ENCODE measurements at places on chromosomes 16 and 17. TPM values are rescaled to one million over a fixed set of nuclear protein-coding genes. Genes with fewer than 3 reads are reported as not detected.

The SMIM5 gene
- 3.6 TPM for total RNA-seq

The CTRB1 gene
- total RNA-seq, result not detected

The SCGB1C2 gene
- total RNA-seq, result not detected

The TBC1D26 gene
- total RNA-seq, result 0.10 TPM

The KRT28 gene
- total RNA-seq, result not detected
